ENCODE measurements at places on chromosomes 13 and 19.

- DNase-seq = no peak
Measured at GRCh38 chr19:48836089-48837017, at the start of gene HSD17B14. Gene HSD17B14, minus strand, starts transcription at chr19:48836491. Its CDS starts 80 bp downstream, at chr19:48836411.

- peak; percentile 24 for DNase-seq
Measured at GRCh38 chr19:32224371-32225244, 120.8 kb upstream of the ZNF507 start.

GRCh38 chr13:100957741-100958140 is 283.1 kb upstream of the TMTC4 start:
- DNase-seq = no peak

GRCh38 chr13:26971990-26972887 is 199.4 kb downstream of the USP12 start:
- DNase-seq = no peak

DNA sequence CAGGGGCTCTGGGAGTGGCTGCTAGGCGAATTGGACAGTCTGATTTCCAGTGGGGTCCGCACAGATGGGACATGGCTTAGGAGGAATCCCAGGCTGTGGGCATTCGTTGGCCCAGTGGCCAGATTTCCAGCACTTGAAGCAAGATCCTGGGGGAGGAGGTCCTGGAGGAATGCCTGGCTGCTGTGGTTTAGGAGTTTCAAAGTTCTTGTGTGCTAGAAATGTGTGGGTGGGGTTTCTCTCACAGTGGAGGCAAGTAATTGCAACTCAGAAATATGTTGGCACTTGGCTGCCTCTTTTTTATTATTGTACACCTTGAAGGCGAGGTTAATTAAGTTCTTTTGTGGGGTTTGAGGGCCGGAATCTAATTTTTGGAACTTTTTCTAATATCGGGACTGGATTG is 17.1 kb downstream of the IGFL3 start:
- no peak for DNase-seq

- DNase-seq = no peak
Measured at GRCh38 chr19:53552001-53552721, 14.2 kb downstream of the ZNF331 start.

- no peak for DNase-seq
Measured at GRCh38 chr13:91154558-91155353, 192.7 kb upstream of the MIR17HG start.

- DNase-seq = no peak
Measured at GRCh38 chr13:61927648-61928047, 512.0 kb upstream of the PCDH20 start.

- no peak for DNase-seq
Measured at GRCh38 chr13:93750676-93751075, 524.1 kb downstream of the GPC6 start.

DNA sequence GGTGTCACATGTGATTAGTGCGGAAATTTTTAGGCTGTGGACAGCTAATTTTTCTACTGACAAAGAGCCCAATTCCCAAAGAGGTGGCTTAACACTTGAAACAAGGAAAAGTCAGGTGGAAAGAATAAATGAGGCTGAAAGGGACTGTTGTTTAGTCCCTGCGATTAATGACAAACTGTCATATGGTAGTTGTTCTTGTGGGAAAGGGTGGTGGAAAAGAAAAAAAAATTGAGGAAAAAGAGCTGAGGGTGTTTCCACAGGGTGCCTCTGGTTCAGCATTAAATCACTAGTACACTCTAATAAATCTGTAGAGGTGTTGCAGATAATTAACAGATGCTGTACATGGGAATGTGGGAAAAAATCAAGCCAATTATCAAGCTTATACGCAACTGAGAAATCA is 300.7 kb downstream of the DNAJC15 start:
- no peak for DNase-seq

DNA sequence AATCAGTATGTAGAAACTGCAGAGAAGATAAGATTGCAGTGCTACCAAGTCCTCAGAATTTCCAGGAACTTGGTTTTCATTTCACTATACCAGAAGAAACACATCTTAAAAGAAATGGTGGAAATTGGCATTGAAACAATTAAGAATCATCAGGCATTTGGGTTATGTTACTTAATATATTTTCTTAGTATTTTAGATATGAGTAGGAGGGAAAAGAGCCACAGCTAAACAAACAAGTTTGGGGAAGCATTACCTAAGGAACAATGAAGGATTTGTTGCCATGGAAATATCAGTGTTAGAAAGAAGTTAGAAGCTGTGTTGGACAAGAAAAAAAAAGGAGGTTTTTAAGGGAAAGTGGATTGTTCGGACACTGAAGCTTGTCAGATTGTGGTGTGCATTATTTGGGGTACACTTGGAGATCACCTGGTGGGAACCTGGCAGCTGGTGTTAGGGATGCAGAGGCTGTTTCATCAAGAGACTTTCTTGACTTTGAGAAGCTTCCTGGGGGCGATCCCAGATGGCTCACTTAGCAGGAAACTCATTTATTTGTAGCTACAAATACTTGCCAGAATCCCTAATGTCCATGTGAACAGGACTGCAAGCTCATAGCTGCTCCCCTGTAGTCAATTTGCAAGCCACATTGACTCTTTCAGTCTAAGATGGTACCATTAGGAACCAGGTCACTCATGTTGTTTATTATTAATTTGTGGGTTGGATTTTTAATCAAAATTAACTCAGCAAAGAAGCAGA is 246.7 kb downstream of the RFC3 start:
- DNase-seq = no peak
